Dermis microvascular lymphatic vessel endothelial cell (primary cell): ENCODE measurements at places on chromosomes 11 and 22. TPM values are rescaled to one million over a fixed set of nuclear protein-coding genes. Genes with fewer than 3 reads are reported as not detected.

OR4C11 gene
- not detected in 2 replicates for total RNA-seq

GGTLC3 gene
- not detected in 2 replicates for total RNA-seq

IGSF9B gene
- not detected in 2 replicates for total RNA-seq

TBX10 gene
- total RNA-seq = not detected in 2 replicates

CD6 gene
- 0.13 TPM in 1 of 2 replicates, not detected in the other for total RNA-seq

ZDHHC24 gene
- 11.8 and 21.0 TPM in 2 replicates for total RNA-seq

TM7SF2 gene
- 14.6 and 14.8 TPM in 2 replicates for total RNA-seq

RAB36 gene
- total RNA-seq = 0.51 and 0.77 TPM in 2 replicates

NEFH gene
- 0.13 TPM in 2 replicates for total RNA-seq

TH gene
- 0.13 TPM in 1 of 2 replicates, not detected in the other for total RNA-seq

MPZL2 gene
- 4.9 and 5.6 TPM in 2 replicates for total RNA-seq

GRCh38 chr22:37887584-37888378 is 18.3 kb upstream of the MICALL1 start:
- peak; percentile 70 for DNase-seq

- DNase-seq = no peak
These were observed 145.5 kb downstream of the ST3GAL4 start for GRCh38 chr11:126500981-126501380.

DNA sequence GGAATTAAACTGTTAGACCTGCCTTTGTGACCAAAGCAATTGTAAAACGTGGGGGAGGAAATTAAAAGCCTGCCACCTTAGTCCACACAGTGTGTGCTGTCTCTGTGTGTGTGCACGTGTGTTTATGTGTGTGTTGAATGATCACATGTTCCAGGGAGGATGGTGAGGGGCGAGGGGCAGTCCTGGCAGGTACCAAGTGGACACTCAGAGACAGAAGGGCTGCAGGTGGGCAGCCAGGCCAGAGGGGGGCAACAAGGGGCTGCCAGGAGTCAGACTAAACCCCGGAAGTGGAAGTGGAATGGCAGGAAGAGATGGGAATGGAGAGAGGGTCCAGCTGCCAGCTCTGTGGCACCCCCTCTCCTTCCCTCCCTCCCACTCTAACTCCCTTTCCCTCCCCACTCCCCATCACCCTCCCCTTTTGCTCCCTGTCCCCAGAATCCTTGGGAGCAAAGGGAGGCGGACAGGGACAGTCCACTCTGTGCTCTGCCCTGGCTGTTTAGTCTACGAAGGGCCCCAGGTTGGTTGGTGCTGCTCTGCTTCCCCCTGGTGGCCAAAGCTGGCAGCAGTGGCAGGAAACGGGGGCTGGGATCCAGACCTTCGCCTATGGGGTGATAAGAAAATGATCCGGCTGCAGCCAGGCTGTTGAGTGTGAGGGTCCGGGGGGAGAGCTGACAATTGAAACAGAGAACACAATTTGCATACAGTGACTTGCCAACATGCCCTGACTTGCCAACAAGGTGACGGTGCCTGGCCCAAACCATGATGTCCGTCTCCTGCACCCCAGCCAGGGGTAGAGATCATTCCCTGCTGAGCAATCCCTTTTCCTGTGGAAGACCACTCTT is 24.4 kb downstream of the P2RY2 start:
- peak; percentile 39 for DNase-seq

- DNase-seq = no peak
These were observed 3.3 kb downstream of the ST3GAL4 start for GRCh38 chr11:126358763-126359160.

DNA sequence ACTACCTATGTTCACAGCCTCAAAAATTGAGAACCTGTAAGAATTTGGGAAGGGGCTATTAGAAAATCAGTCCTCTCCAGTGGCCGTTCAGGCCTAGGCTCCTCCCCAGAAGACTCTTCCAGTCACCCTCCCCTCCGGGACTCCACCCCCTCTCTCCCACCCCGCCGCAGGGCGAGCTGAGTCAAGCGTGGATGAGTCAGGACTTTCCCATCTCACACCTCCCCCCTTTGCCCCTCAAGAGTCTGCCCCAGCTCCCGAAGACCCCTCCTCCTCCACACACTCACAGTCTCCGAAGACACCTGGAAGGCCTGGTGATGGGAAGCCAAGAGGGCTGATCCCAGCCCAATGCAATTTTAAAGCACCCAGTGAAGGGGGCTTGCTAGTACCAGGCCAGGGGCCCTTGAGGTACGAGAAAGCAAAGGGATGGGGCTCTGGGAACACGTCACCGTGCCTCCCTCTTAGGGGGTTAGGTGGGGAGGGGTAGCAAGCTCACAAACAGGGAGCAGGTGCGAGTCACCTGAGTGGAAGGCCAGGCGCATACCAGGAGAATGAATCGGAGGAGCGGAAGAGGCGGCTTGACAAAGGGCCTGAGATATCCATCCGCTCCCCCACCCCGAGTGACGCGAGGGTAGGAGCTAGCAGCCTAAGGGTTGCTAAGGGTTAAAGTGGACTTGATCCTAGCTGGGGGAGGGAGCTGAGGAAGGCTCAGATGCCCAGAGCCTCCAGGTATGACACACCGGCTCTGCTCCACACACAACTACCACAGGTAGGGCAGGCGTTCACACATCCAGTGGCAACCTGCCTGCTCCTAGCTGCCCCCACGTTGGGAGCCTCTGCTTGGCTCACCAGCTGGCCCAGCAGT is 13.6 kb downstream of the BCL9L start:
- DNase-seq = peak; percentile 89

- DNase-seq = no peak
These were observed 2.2 kb downstream of the SPON1 start for GRCh38 chr11:13964771-13965074.

DNA sequence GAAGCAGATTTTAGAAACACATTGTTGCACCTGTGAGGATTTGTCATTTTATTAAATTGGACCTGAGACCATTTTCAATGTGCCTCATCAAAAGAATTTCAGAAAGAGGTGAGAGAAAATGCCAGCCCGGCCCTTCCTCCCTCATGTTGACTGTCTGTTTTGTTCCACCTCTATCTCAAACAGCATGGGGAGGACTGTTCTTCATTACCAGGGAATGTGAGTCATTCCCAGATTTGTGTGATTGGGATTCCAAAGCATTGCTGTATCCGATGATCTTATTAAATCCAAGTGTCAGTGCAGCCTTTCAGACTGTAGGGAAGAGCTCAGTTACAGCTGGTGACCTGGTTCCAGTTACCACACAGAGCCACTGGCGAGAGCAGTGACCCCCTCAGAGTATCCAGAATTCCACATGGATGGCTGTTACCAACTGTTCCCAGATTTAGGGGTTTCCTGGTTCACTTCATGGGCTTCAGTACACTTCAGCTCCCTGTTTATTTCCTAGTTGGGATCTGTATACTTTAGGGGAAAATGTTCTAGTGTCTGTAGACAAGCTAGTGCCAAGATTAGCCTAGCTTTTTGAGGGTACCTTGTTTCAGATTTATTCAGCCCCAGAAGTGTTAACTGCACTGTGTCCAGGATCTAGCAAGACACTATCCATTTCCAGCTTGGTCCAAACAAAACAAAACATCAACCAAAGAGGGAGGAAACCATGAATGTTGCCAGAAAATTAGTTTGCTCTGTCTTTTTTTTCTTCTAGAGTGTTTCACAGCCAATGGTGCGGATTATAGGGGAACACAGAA is 20.9 kb downstream of the KREMEN1 start:
- DNase-seq = no peak

DNA sequence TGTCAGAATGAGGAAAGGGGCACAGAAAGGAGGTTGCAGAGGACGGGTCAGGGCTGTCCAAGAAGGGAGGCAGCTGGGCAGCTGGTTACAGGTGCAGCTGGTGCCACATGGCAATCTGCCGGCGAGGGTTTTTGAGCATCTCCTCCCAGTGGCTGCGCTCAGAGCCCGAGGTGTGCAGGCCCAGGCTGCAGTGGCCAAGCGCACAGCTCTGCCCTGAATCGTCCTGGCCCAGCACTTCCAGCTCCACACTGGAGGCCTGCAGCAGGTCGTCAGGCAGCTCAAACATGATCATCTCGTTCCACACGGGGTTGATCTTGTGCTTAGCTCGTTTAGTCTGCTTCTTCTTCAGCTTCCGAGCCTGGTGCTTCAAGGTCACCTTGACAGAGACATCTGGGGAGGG is 42.2 kb downstream of the SYT13 start:
- no peak for DNase-seq

GRCh38 chr11:2156416-2157182 is 4.4 kb downstream of the INS start:
- peak; percentile 34 for DNase-seq

GRCh38 chr11:121723246-121723741 is 270.5 kb upstream of the SORL1-AS1 start:
- DNase-seq = peak; percentile 13

GRCh38 chr11:90286640-90287039 is 63.8 kb upstream of the CHORDC1 start:
- DNase-seq = no peak

- DNase-seq = no peak
These were observed 335.5 kb downstream of the CADM1 start for GRCh38 chr11:115168686-115169085.

DNA sequence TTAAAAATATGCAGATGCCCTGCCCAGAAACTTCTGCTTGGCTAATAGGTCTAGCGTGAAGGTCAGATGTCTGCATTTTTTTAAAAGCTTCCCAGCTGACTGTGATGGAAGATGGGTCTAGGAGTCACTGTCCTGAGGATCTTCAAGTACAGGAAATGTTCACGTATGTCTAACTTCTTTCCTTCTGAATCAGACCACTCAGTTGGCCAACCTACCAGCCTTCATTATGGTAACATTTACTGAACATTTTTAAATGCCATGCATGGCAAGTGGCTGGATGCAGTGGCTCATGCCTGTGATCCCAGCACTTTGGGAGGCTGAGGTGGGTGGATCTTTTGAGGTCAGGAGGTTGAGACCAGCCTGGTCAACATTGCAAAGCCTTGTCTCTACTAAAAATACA is 1.1 kb upstream of the PRG2 start:
- DNase-seq = no peak

- DNase-seq = no peak
These were observed 398.4 kb downstream of the CTTN start for GRCh38 chr11:70796648-70797227.

- no peak for DNase-seq
These were observed 89.7 kb downstream of the LARGE2 start for GRCh38 chr11:46012185-46012584.

GRCh38 chr11:14036469-14036868 is 73.9 kb downstream of the SPON1 start:
- DNase-seq = no peak

- no peak for DNase-seq
These were observed 16.0 kb downstream of the PRR5L start for GRCh38 chr11:36311926-36312595.

GRCh38 chr22:40626851-40627250 is 9.7 kb downstream of the MRTFA start:
- no peak for DNase-seq

GRCh38 chr11:90134478-90135003 is at the start of gene NAALAD2:
TSS of gene NAALAD2 (plus strand) at chr11:90134663. CDS start at chr11:90134759, 96 bp downstream.
- DNase-seq = no peak

GRCh38 chr11:23406131-23406819 is 546.0 kb upstream of the CCDC179 start:
- DNase-seq = no peak

- DNase-seq = no peak
These were observed 21.3 kb upstream of the OR52M1 start for GRCh38 chr11:4523666-4524065.

DNA sequence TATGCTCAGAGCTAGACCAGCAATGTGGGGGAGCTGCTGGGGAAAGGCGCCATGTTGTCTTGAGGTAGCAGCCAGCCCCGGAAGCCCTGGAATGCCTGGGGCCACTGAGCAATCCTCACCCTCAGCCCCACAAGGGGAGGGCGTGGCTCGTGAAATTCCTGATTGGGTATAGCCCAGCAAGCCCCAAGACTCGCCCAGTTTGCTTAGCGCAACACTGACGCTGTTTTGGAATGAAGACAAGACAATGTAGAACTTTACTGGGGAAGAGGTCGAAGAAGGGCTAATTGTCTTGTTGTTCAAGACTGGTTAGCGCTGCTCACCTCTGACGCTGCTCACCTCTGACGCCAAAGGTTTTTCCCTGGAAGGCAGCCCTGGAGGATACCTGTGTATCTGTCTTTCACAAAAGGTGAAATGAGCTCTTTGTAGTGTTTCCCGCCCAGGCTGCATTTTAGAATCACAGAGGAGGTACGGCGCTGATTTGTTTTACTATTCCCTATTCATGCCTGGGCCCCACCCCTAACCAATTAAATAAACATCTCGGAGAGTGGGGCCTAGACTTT is 47.6 kb downstream of the ST3GAL4 start:
- DNase-seq = no peak

DNA sequence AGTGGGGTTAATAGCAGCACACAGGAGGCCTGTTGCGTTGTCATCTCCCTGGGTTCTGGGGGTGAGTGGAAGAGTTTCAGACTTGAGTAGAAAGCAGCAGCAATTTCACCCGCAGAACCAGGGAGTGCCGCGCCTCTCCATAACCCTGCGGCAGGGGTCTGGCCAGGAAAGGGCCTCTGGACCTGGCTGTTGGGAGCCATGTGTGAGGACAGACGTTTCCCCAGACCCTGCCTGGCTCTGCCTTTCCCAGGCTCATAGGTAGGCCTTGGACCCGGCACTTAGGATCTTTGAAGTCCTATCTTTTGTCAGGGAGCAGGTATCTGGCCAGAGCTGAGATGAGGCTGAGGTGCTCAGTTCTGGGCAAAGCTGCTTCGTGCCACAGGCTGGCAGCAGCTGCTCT is 106.6 kb upstream of the PARVA start:
- DNase-seq = no peak

DNA sequence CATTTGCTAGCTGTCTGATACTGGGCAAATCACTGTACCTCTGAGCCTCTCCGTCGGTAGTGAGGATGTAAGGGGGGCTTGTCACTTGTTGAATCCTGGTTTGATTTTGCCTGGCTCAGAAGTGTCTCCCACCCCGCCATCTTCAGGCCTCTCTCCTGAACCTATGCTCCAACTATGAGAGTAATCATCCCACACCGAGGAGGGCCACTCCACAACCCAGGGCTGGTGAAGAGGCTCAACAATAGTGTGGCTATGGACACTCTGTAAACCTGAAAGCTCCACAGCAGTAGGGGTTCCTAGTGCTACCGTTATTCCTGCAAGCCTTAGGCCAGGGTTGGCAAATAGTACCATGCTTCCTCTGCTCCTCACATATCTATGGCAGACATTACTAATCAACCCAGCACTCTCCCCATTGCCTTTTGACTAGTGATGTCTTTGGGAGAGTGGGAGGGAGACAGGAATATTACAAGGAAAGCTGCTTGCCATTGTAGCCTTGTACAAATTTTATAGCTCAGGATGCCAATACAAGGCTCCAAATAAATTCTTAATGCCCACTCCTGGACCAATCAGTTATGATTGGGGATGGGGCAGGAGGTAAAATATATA is 134.0 kb upstream of the TEAD1 start:
- DNase-seq = no peak

- peak; percentile 10 for DNase-seq
These were observed 564 bp downstream of the THAP12 start for GRCh38 chr11:76380159-76380976.

- no peak for DNase-seq
These were observed 18.9 kb downstream of the KIRREL3 start for GRCh38 chr11:126981635-126982034.
